Activated naive CD8-positive, alpha-beta T cell treated with anti-CD3 and anti-CD28 coated beads, Interleukin-2, amount 10 ng/mL, durations not matched to agents 7 days and 5 days (primary cell): ENCODE measurements at places on chromosomes 2 and 18. TPM values are rescaled to one million over a fixed set of nuclear protein-coding genes. Genes with fewer than 3 reads are reported as not detected.

SCN1A gene
- not detected for total RNA-seq

PAX3 gene
- not detected for total RNA-seq

PROKR1 gene
- total RNA-seq = not detected

INO80D gene
- total RNA-seq = 28.5 TPM

TM4SF20 gene
- not detected for total RNA-seq

MYCN gene
- total RNA-seq = not detected

KCNG3 gene
- 0.11 TPM for total RNA-seq

NCKAP1 gene
- total RNA-seq = 0.69 TPM

GKN1 gene
- not detected for total RNA-seq

CENPA gene
- 34.4 TPM for total RNA-seq

CCDC74A gene
- 4.8 TPM for total RNA-seq

CAPN13 gene
- not detected for total RNA-seq

ICA1L gene
- 5.8 TPM for total RNA-seq

MERTK gene
- 0.74 TPM for total RNA-seq

AQP4 gene
- total RNA-seq = not detected

LIPG gene
- 0.09 TPM for total RNA-seq

RFTN2 gene
- 0.08 TPM for total RNA-seq

CNRIP1 gene
- total RNA-seq = not detected
